ENCODE measurements at places on chromosomes 2 and 18. TPM values are rescaled to one million over a fixed set of nuclear protein-coding genes. Genes with fewer than 3 reads are reported as not detected.

Gene FAM124B
- 4.8 TPM for total RNA-seq

Gene ZNF142
- 27.7 TPM for total RNA-seq

Gene CNDP1
- 0.49 TPM for total RNA-seq

Gene FKBP1B
- total RNA-seq: 5.9 TPM

Gene RNF152
- total RNA-seq: 25.5 TPM

Gene TEKT4
- total RNA-seq: not detected

Gene NT5C1B
- total RNA-seq: not detected

Gene RIOK3
- 55.3 TPM for total RNA-seq

DNA sequence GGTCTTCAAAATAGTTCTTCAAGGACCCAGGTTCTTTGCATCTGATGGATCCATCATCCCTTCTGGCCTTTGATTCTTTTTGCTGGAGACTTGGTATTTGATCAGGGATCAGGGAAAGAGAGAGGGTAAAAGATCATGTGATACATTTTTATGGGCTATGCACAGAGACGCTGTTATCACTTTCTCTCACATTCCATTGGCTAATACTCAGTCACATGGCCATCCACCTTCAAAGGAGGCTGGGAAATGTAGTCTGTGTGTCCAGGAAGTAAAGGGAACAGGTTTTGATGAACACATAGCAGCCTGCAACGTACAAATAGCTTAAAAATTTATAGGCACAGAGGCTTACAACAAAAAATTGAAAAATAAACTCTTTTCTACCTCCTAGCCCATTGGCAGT, 629.6 kb upstream of the FANCL start:
- DNase-seq: no peak

DNA sequence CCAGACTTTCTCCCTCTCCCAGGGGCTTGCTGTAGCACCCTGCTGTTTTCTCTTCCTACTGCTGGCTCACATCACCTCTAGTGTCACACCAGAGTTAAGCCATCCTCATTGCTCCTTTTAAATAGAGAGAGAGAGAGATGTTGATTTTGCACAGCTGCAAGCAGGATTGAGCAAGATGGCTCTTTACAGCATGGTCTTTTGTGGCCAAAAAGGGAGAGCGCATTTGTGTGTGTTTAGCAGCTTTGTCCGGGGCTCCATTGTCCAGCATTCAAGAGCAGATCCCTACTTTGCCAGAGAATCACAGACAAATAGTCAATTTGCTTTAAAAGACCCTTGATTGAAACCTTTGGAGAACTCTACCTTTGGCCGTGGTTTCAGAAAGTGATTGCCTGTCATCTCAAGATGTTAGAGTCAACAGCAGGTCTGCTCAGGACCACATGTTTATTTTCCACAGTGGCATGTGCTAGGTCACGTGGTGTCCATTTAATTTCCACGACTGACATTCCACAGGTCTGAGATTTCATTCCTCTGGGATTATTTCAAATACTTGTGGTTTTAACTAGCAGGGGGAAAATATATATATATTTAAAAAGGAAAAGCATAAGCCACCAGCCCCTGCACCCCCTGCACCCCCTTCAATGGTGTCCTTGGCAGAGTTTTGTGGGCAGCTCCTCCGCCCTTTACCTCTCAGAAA, 359.9 kb upstream of the SLC14A2 start:
- DNase-seq: no peak

- no peak for DNase-seq
Measured at GRCh38 chr18:56200381-56200911, 437.9 kb downstream of the TXNL1 start.

GRCh38 chr2:191255756-191256312, 10.6 kb downstream of the MYO1B start:
- DNase-seq: no peak

DNA sequence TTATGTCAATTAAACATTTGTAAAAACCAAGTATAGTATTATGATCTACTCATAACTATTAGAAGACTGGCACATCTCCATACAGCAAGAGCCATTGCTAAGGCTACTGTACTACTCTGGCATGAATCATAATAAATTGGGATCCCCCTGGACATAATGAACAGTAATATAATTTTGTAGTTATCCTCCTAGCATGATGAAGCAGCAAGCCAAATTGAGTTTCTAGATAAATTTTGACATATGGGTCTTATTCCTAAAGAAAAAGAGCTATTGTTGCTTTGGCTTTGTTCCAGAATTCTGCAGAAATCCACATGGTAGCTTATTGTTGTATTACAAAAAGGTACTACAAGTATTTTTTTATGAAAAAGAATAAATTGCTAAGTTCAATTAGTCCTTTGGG, 204.3 kb downstream of the CAMKMT start:
- no peak for DNase-seq

DNA sequence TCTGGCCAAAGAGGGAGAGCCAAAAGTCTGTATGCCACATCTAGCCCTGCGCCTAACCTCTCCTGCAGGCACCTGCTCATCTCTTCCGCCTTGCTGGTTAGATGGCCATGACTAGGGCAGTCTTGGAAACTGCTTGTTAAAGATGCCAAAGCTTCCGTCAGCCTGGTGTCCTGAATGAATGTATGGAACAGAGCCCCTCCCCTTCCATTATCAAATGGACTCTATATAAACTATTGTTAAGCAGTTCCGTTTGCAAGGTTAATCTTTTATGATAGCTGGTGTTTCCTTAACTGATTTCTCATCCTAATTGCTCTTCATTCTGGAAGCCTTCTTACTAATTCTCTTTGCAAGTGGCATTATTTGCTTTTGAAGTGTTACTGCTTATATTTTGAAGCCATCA, 87.1 kb downstream of the ATP9B start:
- no peak for DNase-seq

- DNase-seq: peak; percentile 66
Measured at GRCh38 chr2:224217962-224218347, 178.9 kb upstream of the SERPINE2 start.

DNA sequence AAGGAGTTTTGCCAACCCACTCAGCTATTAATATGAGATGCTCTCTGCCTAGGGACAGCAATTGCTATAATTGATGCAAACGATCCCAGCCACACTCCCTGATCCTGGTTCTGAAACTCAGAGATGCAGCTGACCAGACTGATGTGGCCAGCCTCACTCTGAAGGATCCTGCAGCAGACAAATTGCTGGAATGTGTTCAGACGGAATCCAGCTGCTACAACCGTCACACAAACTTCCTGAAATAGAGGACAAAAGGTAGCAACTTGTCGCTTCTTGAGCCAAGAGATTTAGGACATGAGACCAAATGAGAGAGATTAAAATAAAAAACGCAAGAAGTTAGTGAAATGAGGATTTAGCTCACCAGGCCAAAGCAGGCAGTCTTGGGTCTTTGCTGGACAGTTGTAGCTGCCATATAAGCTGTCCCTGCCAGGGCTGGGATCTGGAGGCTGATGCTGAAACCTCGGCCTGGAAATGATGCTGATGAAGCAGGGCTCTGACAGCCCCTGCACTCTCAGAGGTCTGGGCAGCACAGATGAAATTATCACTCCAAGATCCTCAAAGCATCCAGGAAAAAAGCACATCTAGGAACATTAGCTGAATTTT, 8.3 kb upstream of the YWHAQ start:
- DNase-seq: no peak

GRCh38 chr2:181240844-181241243, 216.3 kb upstream of the ITGA4 start:
- DNase-seq: no peak

DNA sequence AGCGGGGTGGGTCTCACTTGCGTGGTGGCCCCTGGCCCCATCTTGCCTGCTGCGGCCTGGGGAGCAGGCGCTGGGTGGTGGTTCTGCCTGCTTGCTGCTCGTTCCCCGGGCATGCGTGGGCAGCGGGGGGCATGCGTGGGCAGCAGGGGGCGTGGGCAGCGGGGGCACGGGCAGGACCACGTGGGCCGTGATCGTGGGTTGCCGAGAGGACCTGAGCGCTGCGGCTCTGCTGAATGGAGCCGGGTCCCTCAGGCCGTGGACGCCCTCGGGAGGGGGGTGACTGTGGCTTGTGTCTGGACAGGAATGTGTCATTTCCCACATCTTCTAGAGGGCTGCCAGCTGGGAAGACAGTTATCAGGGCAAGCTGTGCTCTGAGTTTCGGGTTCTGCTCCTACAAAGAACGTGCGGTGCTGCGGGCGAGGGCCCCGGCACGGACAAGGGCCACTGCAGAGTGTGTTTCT, 8.3 kb upstream of the GAL3ST2 start:
- DNase-seq: peak; percentile 58

DNA sequence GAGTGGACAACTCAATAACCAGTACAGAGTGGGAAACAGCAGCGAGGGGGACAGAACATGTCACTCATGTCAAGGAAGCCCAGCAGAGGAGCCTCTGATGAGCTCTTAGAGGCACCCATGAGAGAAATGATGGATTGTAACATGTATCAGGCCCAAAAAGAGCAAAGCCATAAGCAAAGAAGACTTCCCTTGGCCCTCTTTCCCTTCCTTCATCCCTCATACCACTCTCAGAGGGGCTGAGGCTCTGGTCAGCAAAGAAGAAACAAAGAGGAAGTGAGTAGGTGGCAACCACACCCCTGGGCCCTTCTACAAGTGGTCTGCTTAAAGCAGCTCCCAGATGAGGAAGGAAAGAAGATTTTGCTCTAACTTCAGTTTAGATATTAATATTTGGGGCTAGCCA, 112.8 kb downstream of the CDC42EP3 start:
- DNase-seq: peak; percentile 55

DNA sequence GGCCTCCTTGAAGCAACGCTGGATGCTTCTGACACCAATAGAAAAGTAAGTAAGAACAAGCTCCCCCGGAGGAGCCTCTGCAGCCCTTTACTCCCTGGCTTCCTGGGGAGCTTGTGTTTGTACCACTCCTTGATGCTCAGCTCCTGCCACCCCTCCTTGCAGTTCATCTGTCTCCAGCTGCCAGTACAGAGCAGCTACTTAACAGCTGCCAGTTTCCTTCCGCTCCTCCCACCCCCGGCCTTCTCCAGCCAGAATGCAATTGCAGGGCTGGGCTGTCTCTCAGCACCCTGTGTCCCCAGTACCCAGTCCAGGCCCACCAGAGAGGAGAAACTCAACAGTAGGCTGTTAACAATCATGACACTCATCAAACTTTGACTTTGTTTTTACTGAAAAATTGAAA, 109.4 kb downstream of the AOX1 start:
- DNase-seq: no peak

DNA sequence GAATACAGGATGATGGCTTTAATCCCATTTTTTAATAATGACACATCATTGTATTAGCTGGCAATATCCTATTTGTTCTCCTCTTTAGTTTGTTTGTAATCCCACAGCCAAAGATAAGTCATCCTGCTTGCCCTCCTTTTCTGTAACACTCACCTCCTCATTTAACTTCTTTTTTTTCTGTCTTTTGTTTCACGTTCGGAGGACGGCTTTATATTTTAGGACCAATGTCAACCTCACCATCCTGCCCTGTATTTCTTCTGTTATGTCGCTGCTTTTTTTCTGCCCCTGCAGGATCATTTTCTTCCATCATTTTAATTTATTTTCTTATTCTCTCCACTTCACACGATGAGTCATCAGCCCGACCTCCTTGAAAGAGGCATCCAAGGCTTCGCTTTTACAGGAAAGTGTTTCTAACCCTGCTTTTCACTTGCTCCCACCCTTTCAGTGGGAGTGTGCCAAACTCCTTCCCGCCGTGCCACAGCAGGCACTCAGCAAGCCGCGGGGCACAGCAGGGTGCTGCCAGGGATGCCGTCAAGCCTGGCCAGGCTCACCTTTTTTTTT, 11.4 kb downstream of the RAB31 start:
- peak; percentile 85 for DNase-seq

DNA sequence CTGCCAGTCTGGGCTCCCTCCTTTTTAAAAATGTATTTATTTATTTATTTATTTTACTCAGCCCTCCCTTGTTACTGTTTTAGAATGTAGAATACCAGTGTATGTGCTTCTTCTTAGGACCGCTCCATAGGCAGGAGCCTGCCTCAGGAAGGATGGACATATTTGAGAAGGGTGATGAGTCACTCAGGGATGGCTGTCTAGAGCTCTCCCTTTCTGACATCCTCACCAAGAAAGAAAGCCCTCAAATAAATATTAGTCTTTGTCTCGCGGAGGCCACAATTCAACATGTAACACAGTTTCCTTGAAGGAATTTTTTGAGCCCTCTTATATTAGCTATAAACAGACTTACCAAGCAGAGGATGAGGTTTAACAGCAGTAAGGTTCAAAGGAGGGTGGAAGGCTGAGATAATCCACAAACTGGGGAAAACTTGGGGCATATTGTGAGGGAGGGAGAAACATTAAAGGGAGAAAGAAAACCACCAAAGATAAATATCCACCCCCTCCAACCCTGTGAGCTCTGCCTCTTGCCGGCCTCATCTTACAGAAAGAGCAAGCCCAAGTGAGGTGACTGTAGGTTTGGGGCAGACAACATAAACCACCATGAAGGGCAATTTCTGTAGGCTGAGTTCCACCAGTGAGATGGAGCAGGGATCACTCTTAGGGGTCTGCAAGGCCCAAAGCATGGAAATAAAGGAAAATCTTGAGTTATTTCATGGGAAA, 163.4 kb downstream of the LRRTM1 start:
- DNase-seq: no peak

DNA sequence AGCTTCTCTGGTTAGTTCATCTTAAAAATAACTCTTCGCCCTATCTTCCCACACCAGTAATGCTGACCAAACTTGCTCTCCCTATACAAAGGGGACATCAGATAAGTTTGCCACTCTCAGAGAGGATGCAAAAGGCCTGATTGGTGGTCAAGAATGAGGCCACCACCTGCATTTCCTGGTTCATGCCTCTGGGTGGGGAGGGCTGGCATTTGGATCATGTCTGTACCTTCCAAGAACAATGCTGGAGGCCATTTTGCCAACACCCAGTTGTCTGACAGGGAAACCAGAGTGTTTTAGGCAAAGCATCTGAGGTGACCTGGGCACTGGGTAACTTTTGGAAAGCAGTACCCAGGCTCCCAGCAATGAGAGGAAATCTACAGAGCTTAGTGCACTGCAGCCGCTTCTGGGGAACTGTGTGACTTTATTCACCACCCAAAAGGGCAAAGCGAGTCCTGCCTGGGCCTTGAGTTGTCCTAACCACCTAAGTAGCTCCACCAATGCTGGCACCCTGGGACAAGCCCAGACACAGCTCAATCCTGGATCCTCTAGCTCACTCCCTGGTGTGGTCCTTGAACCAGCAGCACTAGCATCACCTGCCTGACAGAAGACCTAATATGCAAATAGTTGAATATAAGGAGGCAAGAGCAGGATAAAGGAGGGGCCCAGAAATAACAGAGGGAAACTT, 35.1 kb downstream of the CAPN13 start:
- no peak for DNase-seq

DNA sequence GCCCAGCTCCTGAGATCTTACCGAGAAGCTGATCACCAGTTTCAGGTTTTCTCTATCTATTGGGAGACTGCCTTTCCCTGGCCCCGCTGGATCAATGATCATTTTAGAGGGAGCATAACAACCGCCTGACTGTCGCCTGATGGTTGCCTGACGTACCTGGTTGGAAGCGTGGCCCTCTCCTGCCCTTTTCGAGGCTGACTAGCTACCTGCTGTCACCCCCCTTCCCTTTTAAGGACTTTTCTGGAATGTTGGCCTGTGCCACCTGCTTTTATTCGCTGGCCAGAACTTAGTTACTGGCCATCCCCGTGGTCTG, 562 bp upstream of the MFSD2B start:
- no peak for DNase-seq

Measured in aorta (tissue), 5 donors.